ENCODE measurements at places on chromosomes 11 and 22.

DNA sequence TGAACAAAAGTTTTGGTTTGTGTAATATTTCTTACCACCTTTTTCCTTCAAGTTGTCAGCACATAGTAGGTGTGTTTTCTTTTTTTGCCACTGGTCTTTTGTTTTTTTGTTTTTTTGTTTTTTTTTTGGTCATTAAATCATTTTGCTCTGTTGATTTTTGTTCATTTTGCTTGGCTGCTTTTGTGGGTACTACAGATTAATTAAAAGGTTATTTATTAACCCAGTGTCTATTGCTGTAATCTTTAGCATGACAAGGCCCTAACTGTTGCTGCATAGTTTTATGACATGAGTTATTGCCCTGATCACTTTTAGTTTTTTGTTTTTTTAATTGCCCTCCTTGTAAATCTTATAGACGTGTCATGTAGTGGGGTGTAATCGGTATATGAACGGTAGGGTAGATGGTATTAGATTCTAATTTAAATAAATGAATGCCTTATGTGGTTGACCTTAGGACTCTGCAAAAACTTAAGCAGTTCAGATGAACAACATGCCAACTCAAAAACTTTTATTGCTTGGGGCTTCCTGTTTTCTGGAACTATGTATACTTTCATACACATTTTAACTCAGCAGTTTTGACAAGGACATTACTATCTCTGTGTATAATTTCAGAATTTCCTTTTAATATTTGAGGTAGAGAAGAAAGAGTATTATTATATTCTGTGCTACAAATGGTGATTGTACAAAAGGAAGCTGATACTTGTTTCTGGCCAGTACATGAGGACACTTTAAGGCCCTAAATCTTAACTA, 7.9 kb downstream of the EWSR1 start:
- DNase-seq: no peak

- no peak for DNase-seq
Measured at GRCh38 chr11:2002807-2003206, 5.2 kb upstream of the H19 start.

DNA sequence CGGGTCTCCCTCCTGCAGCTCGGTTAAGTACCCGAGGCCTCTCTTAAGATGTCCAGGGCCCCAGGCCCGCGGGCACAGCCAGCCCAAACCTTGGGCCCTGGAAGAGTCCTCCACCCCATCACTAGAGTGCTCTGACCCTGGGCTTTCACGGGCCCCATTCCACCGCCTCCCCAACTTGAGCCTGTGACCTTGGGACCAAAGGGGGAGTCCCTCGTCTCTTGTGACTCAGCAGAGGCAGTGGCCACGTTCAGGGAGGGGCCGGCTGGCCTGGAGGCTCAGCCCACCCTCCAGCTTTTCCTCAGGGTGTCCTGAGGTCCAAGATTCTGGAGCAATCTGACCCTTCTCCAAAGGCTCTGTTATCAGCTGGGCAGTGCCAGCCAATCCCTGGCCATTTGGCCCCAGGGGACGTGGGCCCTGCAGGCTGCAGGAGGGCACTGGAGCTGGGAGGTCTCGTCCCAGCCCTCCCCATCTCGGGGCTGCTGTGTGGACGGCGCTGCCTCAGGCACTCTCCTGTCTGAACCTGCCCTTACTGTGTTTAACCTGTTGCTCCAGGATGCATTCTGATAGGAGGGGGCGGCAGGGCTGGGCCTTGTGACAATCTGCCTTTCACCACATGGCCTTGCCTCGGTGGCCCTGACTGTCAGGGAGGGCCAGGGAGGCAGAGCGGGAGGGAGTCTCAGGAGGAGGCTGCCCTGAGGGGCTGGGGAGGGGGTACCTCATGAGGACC, 25.0 kb downstream of the FADS3 start:
- no peak for DNase-seq

GRCh38 chr22:27238935-27239510, 562.5 kb downstream of the MN1 start:
- DNase-seq: no peak

- DNase-seq: no peak
Measured at GRCh38 chr22:33572086-33572485, 348.2 kb downstream of the LARGE1 start.

GRCh38 chr22:32407312-32407711, 4.7 kb downstream of the RTCB start:
- no peak for DNase-seq

DNA sequence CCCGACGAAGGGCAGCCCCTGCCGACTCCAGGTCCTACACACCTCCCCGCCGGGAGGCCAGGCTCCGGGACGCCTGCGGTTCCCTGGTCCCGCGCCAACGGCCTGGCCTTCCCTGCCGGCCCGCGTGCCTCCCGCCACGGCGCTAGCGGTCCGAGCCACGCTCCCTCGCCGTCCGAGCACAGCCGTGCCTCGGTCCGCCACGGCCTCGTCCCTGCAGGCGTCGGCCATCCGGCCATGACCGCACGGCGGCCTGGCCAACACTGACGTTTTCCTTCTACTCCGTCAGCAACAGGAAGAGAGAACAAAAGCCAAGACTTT, 532 bp downstream of the EIF4G2 start:
- DNase-seq: no peak

All from H9 (cell line).